ENCODE measurements at places on chromosomes 2 and 18.

DNA sequence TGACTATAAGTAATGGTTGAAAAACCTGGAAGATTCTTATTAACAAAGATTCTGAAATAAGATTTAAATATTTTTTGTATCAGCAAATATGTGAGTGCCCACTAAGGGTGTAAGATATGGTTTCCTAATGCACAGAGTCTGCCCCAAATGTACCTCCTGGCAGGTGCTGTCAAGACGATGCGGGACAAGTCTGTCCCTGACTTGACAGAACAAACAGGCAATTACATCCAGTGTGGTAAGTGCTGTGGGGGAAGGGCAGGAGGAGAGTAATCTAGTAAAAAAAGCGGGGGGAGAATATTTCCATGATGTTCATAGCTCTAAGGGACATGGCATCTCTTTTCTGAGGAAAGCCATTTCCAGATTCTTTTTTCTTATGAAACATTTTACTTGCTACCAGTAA, 127.5 kb downstream of the COL4A4 start:
- DNase-seq, result no peak

- no peak for DNase-seq
Observed at GRCh38 chr2:109727929-109728447, 66.1 kb upstream of the RGPD5 start.

DNA sequence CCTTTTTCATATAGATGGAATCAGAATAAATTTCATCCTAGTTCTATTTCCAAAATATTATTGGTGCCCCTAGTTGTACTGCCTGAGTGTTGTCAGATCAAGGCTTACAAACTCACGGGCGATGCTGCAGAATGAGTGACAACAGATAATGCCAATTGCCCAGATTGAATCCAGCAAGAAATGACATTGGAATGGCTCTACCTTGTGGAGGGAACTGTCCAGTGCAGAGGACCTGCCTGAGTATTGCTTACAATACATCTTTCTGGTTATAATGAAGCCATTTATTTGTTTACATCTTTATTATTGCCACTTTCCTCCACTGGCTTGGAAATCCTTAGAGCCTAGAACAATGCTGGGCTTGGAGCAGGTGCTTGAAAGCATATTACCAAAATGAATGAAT, 7.8 kb upstream of the IL1R2 start:
- no peak for DNase-seq

- no peak for DNase-seq
Observed at GRCh38 chr2:45009928-45010701, 863 bp upstream of the SIX2 start.

DNA sequence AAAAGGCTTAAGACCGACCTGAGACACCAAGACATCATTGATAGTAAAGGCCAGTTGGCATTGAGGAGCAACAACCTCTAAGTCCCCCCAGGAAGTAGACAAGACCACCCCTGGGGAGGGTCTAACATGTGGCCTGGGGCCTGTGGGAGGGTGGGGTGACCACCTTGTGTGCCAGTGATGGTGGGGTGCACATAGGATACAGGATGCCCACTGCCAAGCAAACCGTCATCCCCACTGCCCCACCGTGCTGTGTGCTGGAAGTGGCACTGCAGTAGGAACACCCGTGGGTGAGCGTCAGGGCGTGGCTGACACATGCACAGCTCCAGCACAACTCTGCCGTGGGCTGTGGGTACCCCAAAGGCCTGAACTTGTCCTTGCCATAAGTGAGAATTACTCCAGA, 84.3 kb upstream of the LGALSL start:
- no peak for DNase-seq

DNA sequence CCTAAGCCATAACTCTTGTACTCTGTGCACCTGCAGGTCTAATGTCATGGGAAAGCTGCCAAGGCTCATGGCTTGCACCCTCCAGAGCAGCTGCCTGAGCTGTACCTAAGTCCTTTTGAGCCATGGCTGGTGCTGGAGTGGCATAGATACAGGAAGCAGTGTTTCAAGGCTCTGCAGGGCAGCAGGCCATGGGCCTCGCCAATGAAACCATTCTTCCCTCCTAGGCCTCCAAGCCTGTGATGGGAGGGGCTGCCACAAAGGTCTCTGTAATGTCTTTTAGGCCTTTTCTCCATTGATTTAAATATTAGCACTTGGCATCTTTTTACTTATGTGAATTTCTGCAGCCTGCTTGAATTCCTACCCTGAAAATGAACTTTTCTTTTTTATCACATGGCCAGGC, 108.5 kb downstream of the PTH2R start:
- DNase-seq, result no peak

DNA sequence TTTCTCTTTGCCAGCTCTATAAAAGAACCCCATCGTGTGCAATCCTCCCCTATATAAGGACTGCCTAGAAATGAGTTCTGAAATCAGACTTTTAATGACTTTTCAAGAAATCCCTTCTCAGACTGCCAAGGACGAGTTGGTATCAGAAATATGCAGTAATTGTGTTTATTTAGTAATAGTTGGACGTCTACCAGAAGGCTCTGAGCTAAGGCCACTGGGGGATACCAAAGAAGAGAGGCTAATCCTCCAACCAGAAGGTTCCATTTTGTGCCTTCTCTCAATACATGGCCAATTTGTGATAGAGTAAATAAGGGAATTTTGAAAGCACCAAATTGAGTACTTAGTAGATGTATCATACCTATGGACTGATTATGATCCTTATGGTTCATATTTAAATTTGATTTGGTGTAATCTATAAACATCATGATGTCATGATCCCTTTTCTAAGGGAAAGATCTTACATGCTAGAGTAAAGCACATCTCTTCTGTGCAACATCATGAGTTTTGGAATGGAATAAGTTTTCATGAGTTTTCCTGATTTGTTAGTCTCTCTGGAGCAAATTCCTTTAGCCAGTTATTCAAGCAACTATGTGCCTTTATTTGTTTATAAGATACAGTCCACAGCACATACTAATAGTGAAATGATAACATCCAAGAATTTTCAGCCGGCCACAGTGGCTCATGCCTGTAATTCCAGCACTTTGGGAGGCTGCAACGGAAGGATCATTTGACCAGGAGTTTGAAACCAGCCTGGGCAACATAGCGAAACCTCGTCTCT, 82.2 kb upstream of the LTBP1 start:
- no peak for DNase-seq

DNA sequence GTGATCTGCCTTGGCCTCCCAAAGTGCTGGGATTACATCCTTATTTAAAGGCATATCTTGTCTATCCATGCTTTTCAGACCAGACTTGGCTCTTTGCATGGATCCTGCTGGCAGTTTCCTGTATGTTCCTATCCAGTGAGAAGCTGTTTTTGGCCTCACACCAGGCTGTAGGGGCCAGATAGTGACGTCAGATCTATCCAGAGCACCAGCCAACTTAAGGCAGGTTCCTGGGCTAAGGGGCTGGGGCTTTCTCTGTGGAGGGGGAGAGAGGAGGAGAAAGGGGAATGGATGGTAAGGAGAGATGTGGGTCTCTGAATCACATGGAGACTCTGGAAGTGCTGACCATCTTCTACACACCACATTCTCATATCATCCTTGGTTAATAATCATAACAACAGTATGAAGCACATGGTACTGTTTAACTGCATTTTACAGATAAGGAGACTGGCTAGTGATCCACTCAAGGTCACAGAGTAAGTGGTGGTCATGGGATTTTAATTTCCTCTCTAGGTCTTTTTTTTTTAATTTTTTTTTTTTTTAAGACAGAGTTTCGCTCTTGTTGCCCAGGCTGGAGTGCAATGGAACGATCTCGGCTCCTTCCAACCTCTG, 2.0 kb upstream of the FAM117B start:
- DNase-seq, result no peak

- no peak for DNase-seq
Observed at GRCh38 chr2:100222844-100223243, 80.5 kb upstream of the AFF3 start.

Measured in CD4-positive, alpha-beta T cell treated with Interleukin-17A for 1 hour (primary cell).